ENCODE measurements at places on chromosomes 5 and 9.

DNA sequence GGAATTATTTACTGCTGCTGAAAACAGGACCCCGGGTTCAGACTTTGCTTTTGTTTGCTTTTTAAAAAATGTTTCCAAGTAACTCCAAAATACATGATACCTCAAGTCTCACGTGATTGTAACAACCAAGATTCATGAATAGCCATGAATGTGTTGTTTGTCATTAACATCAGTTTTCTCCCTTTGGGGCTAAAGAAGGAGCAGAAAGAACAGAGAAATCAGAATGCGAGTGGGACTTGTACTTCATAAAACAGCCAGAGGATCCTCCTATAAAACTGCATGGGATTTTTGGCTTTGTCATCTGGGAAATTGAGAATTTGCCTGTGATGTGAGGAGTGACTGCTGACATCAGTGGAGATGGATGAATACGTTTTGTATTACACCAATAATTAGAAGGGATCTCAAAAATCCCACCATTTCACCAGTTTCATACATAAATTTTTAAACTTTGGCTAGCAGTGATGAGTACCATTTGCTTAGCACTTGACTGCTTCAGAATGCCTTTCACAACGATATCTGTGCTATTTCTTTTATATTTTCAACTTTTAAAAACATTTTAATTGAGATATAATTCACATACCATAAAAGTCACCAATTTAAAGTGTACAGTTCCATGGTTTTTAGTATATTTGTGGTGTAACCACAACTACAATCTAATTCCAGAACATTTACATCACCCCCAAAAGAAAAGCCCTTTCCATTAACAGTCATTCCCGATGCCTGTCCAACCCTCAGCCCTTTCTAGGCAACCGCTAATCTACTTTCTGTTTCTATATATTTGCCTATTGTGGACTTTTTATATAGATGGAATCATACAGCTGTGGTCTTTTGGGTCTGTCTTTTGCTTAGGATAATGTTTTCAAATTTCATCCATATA, 126.9 kb upstream of the ANKRD55 start:
- no peak for DNase-seq

GRCh38 chr5:74627646-74628279, 12.8 kb downstream of the ENC1 start:
- no peak for DNase-seq

- DNase-seq: no peak
Observed at GRCh38 chr9:134752471-134753168, 111.0 kb downstream of the COL5A1 start.

- DNase-seq: no peak
Observed at GRCh38 chr9:5931657-5932056, 41.0 kb downstream of the MLANA start.

Data from cerebellar nuclear complex (tissue), 1 donor.